ENCODE measurements at places on chromosomes 3 and 15. TPM values are rescaled to one million over a fixed set of nuclear protein-coding genes. Genes with fewer than 3 reads are reported as not detected.
A peak's percentile ranks its signal among the peaks of the same experiment; 100 is the strongest.

GRCh38 chr3:99852851-99853250, 35.2 kb downstream of the CMSS1 start:
- no peak for DNase-seq

The PLSCR2 gene
- total RNA-seq = 0.70 TPM

The CPN2 gene
- not detected for total RNA-seq

- DNase-seq = peak; percentile 85
Observed at GRCh38 chr3:53160660-53161449, at the start of gene PRKCD. PRKCD (plus strand) TSS chr3:53161209; CDS start chr3:53178423, 17,214 bp downstream.

GRCh38 chr15:41982133-41982930, 10.0 kb upstream of the EHD4 start:
- DNase-seq = no peak

- no peak for DNase-seq
Observed at GRCh38 chr3:150786791-150787190, 23.8 kb upstream of the SIAH2 start.

The LACTB gene
- 28.1 TPM for total RNA-seq

GRCh38 chr3:162082516-162082915, 585.9 kb downstream of the OTOL1 start:
- no peak for DNase-seq

DNA sequence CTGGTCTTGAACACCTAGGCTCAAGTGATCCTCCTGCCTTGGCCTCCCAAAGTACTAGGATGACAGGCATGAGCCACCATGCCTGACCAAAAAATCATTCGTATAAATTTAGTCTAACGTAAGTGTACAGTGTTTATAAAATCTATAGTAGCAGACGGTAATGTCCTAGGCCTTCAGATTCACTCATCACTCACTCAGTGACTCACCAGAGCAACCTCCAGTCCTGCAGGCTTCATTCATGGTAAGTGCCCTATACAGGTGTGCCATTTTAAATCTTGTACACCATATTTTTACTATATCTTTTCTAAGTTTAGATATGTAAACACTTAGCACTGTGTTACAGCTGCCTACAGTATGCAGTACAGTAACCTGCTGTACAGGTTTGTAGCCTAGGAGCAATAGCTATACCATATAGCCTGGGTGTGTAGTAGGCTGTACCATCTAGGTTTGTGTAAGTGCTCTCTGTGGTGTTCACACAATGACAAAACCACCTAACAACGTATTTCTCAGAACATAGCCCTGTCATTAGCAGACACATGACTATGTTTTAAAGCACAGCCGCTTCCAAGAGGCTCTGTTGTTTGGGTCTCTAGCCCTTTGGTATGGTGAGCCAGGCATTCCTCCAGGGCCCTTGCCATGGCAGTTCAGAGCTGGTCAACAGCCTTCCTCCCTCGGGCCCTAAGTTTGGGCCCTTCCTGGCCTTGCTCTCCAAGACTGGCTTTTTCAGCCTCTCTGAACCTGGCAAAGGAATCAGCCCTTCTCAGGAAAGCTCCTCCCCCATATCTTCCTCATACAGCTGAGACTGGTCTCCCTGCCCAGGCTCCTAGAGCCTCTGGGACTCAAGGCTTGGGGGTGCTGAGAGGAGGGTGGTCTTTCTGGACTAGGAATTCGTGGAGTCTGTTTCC, 1.9 kb upstream of the CCDC9B start:
- DNase-seq = peak; percentile 29

The CFAP20DC gene
- total RNA-seq = 0.98 TPM

All from left colon (tissue), 2 donors.